Activated T-cell treated with anti-CD3 and anti-CD28 coated beads, Interleukin-2, amount 50 U/mL, for 48 hours (primary cell): ENCODE measurements at places on chromosomes 7 and 10.

DNA sequence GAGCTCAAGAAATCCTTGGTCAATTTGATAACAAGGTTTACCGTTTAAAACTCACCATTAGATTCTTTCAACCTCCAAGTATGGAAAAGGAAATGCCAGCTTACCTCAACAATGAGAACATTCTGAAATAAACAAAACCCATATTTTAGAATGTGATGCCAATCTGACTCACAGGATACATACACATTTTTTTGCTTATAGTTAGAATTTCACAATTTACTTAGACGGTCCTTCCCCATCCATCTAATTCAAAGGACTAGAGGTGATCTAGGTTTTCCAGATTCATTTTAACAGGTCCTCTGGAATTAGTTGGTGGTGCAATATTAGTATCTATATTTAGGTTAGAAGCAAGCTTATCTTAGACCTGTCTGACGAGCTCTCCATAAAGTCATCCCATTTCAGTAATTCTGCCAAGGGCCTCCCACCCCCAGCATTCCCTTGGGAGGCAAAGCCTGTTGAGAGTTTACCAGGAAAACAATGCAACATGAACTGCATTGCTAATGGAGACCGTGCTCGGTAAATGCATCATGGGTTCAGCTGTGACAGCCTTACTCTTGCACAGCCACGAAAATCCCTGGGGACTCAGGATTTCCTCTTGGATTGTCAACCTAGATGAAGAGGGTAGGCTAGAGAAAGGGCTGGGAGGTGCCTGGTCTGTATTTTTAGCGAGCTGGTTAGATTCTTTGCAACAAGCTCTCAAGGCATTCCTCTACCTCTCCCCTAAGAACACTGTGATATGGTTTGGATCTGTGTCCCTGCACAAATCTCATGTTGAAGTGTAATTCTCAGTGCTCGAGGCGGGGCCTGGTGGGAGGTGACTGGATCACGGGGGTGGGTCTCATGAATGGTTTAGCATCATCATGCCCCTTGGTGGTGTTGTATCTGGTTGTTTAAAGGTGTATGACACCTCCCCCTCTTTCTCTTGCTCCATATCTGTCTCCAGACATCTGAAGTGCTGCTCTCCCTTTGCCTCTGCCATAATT is 93.8 kb downstream of the PRTFDC1 start:
- DNase-seq, result no peak

DNA sequence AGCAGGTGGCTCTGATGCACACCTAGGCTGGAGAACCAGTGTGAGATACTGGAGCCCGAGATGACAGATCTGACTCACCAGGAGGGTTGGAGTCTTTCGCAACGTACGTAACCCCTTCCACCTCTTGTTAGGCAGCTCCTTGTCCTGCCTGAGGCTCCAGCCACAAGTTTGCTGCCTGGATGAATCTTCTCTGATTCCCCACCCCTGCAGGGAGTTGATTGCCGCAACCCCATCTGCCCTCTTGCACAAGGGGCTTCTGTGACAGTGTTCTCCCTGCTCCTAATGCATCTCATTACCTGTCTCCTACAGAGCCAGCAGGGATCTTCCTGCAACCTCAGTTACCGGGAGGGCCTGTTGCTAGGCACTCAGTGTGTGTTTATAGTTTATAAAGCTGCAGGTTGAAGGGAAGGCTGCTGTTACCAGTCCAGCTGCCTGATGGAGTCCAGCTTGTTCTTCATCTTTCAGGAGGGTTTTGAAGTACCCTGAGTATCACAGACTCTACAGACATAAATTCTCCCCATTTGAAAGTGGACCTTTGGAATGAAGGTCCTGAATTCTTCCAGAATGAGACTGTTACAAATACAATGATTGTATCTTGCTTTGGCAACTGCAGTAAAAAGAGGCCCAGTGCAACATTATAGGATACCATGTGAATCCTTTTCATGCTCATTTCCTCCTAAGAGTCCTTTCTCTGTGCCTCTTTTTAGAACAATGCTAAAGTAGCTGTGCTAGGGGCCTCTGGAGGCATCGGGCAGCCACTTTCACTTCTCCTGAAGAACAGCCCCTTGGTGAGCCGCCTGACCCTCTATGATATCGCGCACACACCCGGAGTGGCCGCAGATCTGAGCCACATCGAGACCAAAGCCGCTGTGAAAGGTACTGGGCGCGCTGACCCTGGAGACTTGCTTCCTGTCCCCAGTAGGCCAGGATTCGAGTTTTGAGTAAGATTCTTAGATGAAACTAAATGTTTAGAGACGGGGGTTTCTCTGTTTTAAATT is 6.5 kb downstream of the MDH2 start:
- no peak for DNase-seq

- no peak for DNase-seq
Observed at GRCh38 chr7:22476824-22477223, 23.2 kb downstream of the STEAP1B start.

DNA sequence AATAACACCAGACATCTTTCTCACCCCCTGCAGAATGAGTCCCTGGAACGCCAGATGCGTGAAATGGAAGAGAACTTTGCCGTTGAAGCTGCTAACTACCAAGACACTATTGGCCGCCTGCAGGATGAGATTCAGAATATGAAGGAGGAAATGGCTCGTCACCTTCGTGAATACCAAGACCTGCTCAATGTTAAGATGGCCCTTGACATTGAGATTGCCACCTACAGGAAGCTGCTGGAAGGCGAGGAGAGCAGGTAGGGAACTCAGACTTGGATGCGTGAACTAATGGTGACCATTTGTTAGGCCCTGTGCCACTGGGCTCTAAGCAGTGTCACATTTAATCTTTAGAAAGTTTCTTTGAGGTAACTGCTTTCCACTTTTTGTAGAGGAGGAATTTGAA is 7.1 kb downstream of the VIM start:
- no peak for DNase-seq

- DNase-seq, result no peak
Observed at GRCh38 chr7:84729284-84729683, 457.6 kb downstream of the SEMA3D start.

GRCh38 chr10:35498693-35499092 is 106.4 kb upstream of the GJD4 start:
- DNase-seq, result no peak

- no peak for DNase-seq
Observed at GRCh38 chr10:122072491-122072890, 83.5 kb downstream of the TACC2 start.

DNA sequence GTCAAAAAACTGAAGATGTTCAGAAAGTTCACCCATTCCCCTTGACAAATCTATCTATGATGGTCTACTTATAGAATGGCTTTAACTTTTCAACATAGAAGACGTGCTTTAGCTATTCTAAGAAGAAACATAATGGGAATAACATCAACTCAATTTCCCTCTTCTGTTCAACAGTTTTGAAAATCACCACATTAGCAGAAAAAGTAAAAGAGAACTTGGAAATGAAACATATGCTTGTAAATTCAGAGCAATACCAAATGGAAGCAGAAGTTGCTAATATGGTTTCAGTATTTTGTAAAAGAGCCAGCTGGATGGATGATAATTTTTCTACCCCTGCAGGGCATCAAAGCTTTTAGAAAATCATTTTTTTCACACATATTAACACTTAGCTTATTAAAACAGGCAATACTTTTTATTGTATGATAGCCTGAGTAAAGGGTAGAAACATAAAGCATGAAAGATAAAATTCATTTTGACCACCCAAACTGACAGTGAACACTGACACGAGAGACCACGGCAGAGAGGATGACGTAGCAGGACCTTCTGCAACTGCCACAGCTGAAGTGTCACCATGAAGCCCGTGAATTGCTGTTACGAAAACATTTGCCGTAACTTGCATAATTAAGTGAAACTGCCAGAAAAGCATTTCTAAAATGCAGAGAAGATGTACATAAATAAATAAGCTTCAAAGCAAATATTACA is 39.2 kb upstream of the FEZF1 start:
- no peak for DNase-seq

DNA sequence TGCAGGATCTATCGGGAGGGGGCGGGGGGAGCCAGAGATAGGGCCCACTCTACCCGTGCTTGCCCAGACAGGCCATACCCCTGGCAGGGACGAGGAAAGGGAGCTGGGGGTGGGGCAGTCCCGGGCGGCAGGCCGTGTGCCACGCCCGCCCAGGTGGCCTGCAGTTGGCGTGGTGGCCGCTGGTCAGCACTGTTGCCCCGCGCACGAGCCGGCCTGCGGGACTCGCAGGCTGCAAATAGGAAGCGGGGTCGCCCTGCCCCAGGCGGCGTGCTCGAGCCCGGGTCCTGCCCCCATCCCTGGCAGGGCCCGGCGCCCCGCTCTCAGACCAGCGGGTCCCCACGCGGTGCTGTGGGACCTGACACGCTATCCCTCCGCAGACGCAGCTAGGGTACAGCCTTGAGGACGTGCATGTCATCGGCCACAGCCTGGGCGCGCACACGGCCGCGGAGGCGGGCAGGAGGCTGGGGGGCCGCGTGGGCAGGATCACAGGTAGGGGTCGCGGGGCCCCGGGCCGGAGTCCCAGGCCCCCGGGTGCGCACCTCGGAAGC is 6.7 kb downstream of the PNLIPRP2 start:
- no peak for DNase-seq

- DNase-seq, result no peak
Observed at GRCh38 chr7:98826811-98827231, 43.0 kb downstream of the TMEM130 start.

- no peak for DNase-seq
Observed at GRCh38 chr10:33122014-33122809, 164.2 kb upstream of the ITGB1 start.
